AML-193 (cell line): ENCODE measurements at places on chromosomes 7 and 10.

DNA sequence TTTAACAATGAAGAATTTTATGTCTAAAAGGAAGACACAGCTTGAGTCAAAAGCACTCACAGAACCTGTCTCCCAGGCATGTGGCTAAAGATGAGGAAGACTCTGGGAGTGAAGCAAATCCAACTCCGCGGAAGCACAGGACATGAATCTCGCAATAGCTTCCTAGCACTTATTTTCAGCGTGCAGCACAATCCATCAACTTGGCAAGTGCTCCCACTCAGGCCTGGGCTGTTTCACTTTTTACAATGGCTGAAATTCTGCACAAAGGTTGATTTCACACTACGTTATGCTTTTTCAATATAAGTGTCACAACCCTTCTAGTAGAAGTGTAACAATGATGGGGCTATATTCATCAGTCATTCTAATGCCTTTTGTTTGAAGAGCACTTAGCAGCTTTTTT is 180.2 kb downstream of the XPNPEP1 start:
- no peak for DNase-seq

- no peak for DNase-seq
Measured at GRCh38 chr7:80393786-80394185, 118.1 kb downstream of the GNAT3 start.

- no peak for DNase-seq
Measured at GRCh38 chr10:27041196-27041595, 59.1 kb downstream of the ANKRD26 start.

DNA sequence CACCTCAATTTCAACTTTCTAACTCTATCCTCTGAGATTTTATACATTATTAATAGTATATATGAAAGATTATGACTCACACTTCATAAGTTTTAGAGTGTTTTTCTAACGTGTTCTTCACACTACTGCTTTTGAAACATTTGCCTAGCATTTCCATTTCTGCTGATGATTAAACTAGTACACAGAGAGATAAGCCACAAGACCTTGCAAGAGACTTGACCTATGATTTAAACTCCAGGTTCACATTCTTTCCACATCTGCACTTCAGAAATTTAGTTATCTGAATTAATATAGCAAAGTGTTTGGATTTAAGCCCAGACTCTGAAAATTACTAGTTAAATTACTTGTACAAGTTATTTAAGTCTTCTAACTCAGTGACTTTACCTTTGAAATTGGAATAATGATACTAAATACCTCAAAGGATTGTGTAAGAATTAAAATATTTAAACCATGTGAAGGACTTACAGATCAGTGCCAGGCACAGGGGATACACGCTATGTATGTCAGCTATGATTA is 66.6 kb downstream of the PCLO start:
- no peak for DNase-seq

- no peak for DNase-seq
Measured at GRCh38 chr7:138435231-138435919, 24.7 kb upstream of the TRIM24 start.

DNA sequence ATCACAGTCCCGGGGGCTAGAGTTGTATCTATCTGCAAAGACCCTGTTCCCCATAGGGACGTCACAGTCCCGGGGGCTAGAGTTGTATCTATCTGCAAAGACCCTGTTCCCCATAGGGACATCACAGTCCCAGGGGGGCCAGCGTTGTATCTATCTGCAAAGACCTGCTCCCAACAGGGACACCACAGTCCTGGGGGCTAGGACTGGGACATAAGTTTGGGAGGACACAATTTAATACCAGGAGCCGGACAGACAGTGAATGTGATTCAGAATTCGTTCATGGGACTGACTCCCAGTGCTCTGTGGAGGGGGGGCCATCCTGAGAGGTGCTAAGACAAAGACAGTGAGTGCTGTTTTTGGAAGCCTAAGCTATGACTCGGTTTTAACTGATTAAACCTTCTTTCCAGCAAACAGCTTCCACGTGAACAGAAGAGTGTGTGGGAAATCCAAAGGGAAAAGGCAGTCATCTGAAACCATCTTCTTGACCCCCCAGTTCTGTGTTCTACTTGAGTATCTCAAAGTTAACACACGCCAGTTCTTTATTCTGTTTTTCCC is 153.0 kb downstream of the DIP2C start:
- no peak for DNase-seq

GRCh38 chr7:149385195-149385950 is 75.5 kb downstream of the ZNF777 start:
- DNase-seq, result no peak

DNA sequence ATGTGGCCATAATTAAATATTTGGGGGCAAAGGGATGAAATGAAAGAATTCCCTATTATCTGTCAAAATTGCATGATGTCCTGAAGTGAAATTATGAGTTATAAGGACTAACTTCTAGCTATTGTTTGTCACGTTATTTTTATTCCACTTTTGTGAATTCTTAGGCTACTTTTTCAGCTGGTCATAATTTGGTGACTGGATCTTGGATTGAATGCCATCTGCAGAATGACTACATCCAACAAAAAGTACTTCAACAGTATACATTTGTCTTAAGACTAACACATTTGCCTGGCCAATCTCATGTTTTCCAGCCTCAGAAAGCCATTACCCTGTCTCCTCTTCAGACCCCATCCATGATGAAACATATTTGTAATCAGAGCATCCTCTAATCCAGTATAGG is 48.1 kb upstream of the WNT16 start:
- DNase-seq, result no peak

GRCh38 chr10:49264177-49264677 is 34.7 kb upstream of the C10orf71 start:
- DNase-seq, result no peak
